Amniotic epithelial cell (primary cell): ENCODE measurements at places on chromosomes 3 and 15.

- no peak for DNase-seq
Measured at GRCh38 chr3:76724706-76725105, 315.2 kb upstream of the ROBO2 start.

DNA sequence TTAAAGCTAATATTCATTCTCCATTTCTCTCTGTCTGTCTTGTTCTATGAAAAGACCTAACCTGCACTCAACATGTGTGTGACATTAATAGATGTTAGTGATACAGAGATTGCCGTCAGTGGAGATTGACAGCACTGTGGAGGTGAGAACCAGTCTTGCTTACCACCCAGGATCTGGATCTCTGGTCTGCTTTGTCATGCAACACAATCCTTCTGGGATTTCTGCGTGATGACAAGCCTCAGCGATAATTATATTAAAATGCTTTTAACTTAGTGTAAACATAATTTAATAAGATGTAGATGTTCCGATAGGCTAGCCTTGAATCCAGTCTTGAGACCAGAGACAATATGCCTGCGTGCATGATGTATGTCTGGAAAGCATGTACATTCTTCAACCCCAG, 262.0 kb upstream of the ZNF717 start:
- DNase-seq, result no peak

- no peak for DNase-seq
Measured at GRCh38 chr3:81998139-81998755, 236.8 kb upstream of the GBE1 start.

DNA sequence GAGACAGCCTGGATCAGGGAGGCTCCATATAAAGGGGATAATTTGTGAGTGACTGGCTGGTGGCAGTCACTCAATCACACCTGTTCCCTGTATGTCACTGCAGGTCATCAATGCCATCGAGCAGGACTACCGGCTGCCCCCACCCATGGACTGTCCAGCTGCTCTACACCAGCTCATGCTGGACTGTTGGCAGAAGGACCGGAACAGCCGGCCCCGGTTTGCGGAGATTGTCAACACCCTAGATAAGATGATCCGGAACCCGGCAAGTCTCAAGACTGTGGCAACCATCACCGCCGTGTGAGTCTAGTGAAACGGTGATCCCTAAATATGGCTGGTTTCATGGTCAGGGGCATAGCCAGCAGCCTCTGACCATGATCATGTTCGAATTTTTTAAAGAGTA, 453.2 kb downstream of the EPHB1 start:
- no peak for DNase-seq

- DNase-seq, result no peak
Measured at GRCh38 chr3:197728487-197728886, 8.2 kb downstream of the RUBCN start.

GRCh38 chr15:51706926-51707608, 25.8 kb downstream of the SCG3 start:
- DNase-seq, result peak; percentile 34

GRCh38 chr3:115074502-115074901, 72.6 kb downstream of the ZBTB20 start:
- DNase-seq, result peak; percentile 81

DNA sequence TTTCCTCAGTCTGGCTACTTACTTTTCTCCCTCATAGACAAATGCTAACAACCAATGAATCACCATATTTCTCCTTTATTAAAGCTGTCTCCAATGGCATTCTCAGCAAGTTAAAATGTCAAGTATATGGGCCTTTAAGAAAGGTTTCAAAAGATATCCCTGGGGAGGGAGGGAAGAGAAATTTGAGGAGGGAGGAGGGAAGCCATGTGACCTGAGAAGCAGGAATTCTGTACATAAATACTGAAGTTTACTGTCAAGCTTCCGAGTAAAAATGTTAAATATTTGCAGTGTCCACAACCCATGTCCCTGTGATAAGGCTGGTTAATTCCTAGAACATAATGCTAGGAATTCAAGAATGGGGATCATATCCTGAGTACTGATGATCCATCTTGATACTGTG, 175.9 kb downstream of the CNTN4 start:
- no peak for DNase-seq

- DNase-seq, result peak; percentile 21
Measured at GRCh38 chr15:74265046-74265639, 29.0 kb downstream of the CCDC33 start.

DNA sequence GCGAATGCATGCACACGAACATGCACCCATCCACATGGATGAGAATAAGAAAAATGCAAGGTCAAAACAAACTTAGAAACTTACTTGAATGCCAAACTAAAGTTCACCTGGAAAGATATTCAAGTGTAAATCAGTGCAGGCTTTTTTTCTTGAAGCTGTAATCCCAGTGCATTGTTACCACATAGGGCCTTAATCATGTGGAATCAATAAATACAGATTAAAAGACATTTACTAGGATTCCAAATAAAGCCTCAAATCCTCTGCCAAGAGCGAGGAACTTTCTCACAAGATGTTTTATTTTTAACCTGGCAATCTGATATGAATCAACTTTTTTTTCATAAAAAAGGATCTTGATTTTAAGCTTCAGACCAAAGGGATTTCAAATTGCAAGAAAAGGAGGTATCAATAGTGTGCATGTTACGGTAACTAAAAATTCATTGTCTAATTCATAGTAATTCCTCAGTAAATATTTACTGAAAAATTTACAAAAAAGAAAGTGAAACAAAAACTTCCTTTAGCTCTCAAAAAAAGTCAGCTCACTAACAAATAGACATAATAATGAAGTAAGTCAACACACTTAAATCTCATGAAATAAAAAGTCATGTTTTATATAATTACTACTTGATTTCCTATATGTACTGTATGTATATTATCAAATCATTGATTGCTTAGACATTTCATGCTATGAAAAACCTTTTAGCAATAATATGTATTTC, 978.6 kb downstream of the PLOD2 start:
- peak; percentile 29 for DNase-seq

DNA sequence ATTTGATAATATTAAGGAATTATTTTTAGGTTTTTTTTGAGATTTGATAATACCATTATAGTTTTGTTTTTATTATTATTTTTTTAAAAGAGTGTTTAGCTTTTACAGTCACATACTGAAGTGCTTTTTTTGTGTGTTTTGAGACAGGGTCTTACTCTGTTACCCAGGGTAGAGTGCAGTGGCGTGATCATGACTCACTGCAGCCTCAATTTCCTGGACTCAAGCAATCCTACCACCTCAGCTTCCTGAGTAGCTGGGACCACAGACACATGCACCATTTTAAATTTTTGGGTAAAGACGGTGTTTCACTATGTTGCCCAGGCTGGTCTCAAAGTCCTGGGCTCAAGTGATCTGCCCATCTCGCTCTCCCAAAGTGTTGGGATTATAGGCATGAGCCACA, 73.0 kb downstream of the SUMF1 start:
- DNase-seq, result peak; percentile 8

GRCh38 chr3:59607656-59608055, 557.8 kb upstream of the CFAP20DC start:
- no peak for DNase-seq
